ENCODE measurements at places on chromosomes 3 and 15. TPM values are rescaled to one million over a fixed set of nuclear protein-coding genes. Genes with fewer than 3 reads are reported as not detected.

The SLITRK3 gene
- 0.48 TPM for total RNA-seq

DNA sequence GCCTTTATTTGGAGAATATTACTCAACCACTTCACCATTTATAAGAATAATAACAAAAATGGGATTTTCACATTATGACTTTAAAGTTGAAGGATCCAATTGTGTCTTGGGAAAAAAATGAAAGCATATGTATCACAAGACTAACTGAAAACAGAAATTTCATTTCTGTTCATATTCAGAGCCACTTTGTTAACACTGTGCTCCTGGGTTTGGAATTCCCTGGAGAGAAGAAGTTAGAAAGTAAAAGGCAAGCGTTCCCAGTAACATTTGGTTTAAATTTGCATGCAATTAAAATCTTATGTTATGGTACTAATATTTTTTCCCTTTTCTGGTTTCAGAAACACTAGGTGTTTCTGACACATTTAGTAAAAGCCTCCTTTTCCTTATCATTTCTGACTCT is 230.8 kb downstream of the RBMS3 start:
- no peak for DNase-seq

GRCh38 chr3:10321630-10322351 is 879 bp upstream of the SEC13 start:
- no peak for DNase-seq

The CLDN16 gene
- total RNA-seq = not detected

DNA sequence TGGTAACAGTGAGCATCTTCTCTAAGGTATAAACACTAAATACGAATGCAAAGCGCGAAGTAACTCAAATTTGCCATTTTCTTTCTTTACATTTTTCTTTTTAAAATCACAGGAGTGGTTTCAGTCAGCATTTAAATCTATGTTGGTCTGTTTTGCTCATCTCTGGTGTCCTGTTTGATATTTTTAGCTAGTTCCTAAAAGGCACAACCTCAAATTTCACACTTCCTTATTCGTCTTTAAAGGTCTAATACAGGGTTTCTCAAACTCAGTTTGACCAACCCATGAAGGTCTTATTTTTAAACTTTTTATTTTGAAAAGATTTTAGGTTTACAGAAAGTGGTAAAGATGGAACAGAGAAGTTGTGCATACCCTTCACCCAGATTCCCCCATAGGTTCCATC is 201.1 kb downstream of the MAGI1 start:
- no peak for DNase-seq

GRCh38 chr3:141425523-141426233 is 57.4 kb downstream of the ZBTB38 start:
- no peak for DNase-seq

DNA sequence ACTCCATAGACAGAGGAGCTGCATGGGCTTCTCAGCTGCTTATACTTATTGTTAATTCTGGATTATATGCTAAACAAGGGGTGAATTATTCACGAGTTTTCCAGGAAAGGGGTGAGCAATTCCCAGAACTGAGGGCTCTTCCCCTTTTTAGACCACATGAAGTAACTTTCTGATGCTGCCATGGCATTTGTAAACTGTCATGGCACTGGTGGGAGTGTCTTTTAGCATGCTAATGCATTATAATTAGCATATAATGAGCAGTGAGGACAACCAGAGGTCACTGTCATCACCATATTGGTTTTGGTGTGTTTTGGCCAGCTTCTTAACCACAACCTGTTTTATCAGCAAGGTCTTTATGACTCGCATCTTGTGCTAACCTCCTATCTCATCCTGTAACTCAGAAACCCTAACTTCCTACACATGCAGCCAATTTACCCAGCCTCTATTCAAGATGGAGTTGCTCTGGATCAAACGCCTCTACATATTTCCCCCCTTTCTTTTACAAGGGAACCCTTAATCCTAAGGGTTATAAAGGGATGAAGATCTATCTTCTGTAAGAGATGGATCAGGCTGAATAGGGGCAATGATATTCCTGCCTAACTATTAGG is 12.1 kb upstream of the DMXL2 start:
- no peak for DNase-seq

The MESP2 gene
- total RNA-seq = not detected

DNA sequence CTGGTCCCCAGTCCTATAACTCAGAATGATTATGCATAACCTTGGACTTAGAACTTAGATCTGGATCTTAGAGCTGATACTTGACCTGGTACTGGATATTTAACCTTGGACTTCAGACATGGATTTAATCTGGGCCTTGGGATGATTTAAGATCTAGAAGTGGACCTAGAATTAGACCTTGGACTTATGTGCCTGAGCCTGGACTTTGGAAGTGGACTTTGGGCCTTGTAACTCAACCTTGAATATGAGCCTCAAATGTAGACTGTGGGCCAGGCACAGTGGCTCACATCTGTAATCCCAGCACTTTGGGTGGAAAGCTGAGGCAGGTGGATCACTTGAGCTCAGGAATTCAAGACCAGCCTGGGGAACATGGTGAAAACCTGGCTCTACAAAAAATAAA is 46.1 kb downstream of the ZNF589 start:
- no peak for DNase-seq

DNA sequence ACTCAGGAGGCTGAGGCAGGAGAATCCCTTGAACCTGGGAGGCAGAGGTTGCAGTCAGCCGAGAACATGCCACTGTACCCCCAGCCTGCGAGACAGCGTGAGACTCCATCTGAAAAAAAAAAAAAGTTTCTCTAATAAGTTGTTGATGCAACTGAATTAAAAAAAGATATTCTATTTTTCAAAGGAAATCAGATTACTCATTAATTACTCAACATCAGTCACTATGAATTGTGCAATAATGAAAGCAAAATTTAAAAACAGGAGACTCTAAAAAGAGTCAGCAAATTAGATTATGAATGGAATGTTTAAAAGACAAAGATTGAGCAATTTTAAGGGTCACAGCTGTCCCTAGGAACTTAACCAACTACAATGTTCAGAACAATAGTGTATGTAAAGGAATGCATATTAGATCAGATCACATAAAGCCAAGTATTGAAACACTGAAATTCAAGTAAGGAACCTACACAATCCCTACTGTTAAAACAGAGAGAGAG is 60.2 kb upstream of the SLC4A7 start:
- no peak for DNase-seq

The NBEAL2 gene
- total RNA-seq = 50.4 TPM

GRCh38 chr3:23900744-23901143 is 16.0 kb downstream of the NKIRAS1 start:
- no peak for DNase-seq

The PDCD7 gene
- total RNA-seq = 38.1 TPM

- no peak for DNase-seq
Measured at GRCh38 chr3:115928376-115928775, 305.1 kb downstream of the GAP43 start.

DNA sequence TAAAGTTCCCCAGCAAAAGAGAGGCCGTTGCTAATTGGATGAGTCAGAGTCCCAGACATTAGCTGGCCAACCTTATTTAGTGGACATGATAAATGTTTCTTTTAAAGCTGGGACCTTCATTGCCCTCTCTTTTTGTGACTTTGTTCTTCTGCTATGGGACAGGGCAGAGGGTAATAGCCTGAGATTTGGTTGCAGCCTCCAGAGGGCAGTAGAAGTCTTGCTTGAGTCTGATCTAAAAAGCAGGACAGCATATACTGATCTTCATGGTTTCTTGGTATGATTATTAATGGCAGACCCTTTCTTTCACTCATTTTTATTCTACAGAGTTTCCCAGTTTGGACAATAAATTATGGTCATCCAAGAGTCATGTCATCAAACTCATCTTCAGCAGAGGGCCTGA is 25.1 kb upstream of the ZKSCAN7 start:
- DNase-seq = no peak

DNA sequence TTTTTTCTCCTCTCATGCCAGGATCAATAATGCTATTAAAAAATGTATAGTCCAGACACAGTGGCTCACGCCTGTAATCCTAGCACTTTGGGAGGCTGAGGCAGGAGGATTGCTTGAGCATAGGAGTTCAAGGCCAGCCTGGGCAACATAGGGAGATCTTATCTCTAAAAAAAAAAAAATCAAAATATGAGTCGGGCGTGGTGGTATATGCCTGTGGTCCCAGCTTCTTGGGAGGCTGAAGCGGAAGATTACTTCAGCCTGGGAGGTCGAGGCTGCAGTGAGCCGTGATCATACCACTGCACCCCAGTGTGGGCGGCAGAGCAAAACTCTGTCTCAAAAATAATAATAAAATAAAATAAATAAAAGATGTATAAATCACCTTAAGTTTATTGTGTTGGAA is 75.4 kb downstream of the WWTR1 start:
- no peak for DNase-seq

The ERC2 gene
- total RNA-seq = 15.4 TPM

DNA sequence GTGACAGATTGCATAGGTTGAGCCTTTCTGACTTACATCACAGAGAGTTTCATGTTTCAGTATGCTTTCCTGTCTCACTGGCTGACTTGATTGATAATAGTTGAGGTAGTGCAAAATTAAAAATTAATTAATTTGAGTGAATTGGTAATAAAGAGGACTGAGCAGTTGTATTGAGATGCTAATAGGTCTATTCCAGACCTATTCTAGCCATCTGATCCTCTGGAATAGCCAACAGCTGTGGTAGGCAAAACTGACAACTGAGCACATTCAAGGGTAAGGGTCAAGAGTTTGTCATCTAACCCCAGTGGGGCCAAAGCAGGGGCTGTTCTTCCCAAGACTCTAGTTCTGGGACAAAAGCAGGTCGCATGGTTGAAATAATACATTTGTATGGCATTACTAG is 132.4 kb downstream of the EPHA3 start:
- no peak for DNase-seq

The ZNF860 gene
- total RNA-seq = 2.6 TPM

The DUOXA1 gene
- 1.2 TPM for total RNA-seq
